ENCODE measurements at places on chromosomes 16 and 17.

DNA sequence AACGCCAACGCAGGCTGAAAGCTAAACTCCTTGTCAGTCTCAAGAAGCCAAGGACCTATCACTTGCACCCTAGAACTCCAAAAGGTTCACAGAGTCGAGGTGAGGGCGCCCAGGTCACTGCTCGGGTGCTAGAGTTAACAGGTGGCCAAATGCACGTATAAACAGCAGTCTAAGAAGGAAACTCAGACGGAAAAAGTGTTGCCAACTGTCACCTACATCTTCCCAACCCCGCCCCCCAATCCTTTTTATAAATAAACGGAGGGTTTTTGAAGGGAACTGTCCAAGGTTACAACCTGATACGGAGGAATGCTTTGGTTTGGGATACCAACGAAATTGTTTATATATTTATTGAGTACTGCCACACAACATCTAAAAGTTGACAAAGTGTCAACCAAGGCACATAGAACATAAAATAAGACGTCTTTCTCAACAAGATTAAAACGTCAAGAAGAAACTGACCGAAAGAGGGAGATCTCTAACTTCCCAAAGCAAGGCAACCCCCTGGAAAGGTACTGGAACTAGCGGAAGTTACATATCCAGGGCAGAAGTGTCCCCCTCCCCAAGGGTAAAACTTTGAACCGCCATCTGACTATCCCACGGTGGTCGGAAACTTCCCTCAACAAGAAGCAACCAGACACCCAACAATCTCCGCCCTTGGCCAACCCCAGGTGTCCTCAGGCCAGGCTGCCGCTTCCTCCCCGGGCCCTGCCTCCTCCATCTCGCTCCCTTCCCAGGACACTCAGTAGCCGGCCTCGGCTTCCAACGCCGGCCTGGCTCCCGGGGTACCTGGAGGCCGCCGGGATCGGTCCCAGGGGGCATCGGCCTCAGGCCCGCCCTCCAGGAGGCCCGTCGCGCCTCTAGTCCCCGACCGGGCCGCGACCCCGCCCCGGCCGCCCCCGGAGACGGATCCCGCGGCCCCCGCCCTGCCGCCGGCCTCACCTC lies 982 bp downstream of the SPAG9 start:
- DNase-seq: peak; percentile 40

- no peak for DNase-seq
Measured at GRCh38 chr17:12287953-12288352, 267.3 kb downstream of the MAP2K4 start.

GRCh38 chr17:4104506-4104905 lies 38.3 kb downstream of the ZZEF1 start:
- DNase-seq: no peak

- DNase-seq: no peak
Measured at GRCh38 chr16:57013229-57013628, 23.9 kb downstream of the NLRC5 start.

- DNase-seq: no peak
Measured at GRCh38 chr17:68385490-68386215, 71.6 kb downstream of the WIPI1 start.

- DNase-seq: no peak
Measured at GRCh38 chr16:8611886-8612600, 9.5 kb upstream of the METTL22 start.

GRCh38 chr17:57561072-57561861 lies 183.8 kb downstream of the CCDC182 start:
- no peak for DNase-seq

GRCh38 chr16:47142821-47143676 lies 696 bp downstream of the NETO2 start:
- DNase-seq: peak; percentile 79

Measured in MM.1S (cell line).